ENCODE measurements at places on chromosomes 3 and 15. TPM values are rescaled to one million over a fixed set of nuclear protein-coding genes. Genes with fewer than 3 reads are reported as not detected.

IREB2 gene
- total RNA-seq: 16.3 TPM

DNA sequence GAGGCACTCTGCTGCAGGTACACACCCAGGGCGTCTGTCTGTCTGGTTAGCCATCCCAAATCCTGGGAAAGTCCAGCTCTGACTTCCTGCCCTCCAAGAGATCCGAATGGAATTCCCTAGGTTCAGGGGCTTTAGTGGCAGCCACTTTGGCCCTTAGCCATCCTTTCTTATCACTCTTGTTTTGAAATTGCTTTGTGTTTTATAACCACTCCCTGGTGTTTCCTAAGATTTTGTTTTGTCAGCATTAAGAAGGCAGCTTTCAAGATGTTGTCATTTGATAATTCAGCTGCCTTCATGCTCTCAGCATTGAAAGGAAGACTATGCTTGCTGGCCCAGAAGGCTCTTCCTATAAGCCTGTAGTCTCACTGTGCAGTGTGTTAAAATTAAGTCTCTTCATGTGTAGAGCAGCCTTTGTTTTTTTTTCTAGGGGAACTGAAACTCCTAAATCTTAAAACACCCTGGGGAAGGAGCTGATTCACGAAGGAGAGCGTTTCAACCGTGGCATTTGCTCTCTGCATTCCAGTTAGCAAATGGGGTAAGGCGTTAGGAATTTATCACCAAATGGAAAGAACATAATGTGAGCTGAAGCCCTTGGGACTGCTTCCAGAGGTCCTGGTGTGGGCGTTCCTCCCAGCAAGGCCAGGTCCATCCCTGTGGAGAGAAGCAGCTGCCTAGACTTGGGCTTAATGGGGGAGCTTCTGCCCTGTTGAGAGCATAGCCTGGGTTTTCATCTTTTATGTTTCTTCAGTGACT lies 14.2 kb upstream of the CLEC3B start:
- peak; percentile 90 for DNase-seq

GRCh38 chr3:2823031-2823430 lies 287.1 kb downstream of the IL5RA start:
- DNase-seq: no peak

DNA sequence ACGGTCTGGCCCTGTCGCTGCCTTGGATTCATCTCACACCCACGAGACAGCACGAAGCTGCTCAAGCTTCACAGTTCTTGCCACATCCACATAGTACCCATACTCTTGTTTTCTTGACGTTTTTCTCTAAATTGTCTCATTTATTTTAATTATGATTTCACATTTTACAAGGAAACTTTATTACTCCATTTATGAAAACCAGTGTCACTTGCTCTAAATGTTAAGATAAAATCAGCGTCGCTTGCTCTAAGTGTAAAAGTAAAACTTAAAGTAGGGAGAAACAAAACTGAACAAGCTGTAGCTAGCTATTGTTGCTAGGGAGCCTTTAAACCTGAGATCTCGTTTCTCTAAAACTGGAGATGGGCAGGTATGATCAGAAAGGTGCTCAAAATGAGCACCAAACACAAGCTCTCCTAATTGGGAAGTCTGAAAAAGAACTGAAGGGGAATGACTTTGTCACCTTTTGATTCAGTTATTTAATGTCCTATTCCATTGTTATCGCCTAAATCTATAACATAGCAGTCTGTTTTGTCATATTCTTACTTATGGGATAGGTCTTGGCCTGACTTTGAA lies 680 bp downstream of the IFT122 start:
- no peak for DNase-seq
